ENCODE measurements at places on chromosomes 4 and X.

- no peak for DNase-seq
Measured at GRCh38 chr4:6752486-6752829, 30.1 kb upstream of the KIAA0232 start.

- no peak for DNase-seq
Measured at GRCh38 chr4:55768291-55768690, 51.3 kb upstream of the EXOC1L start.

DNA sequence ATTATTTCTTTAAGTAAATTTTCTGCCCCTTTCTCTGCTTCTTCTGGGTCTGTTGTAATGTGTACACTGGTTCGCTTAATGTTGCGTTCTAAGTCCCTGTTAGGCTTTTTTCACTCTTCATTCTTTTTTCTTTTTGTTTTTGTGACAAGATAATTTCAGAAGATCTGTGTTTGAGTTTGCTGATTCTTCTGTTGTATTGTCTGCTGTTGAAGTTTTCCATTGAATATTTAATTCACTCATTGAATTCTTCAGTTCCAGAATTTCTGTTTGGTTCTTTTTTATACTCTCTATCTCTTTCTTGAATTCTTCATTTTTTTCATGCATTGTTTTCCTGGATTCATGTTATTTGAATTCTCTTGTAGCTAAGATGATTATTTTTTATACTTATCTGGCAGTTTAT lies 66.3 kb upstream of the NUDT6 start:
- no peak for DNase-seq

DNA sequence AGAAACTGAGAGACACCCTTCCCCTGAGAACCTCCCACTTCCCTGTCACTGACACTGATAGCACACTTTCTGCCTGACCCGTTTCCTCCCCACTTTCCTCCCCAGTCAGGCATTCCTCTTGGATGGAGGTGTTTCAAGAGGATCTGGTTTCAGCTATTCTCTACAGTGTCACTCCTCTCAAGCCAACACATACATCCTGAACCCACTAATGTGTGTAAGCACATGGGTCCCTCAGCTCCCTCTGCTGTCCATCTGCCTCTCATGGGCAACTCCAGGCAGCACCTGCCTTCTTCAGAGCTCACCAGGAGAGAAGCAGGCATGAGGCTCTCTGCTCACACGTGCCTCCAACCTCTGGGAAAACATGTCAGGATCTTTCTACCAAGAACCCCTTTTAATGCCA lies 207.6 kb downstream of the NAF1 start:
- DNase-seq, result no peak

GRCh38 chr4:125268068-125268755 lies 46.5 kb upstream of the FAT4 start:
- no peak for DNase-seq

DNA sequence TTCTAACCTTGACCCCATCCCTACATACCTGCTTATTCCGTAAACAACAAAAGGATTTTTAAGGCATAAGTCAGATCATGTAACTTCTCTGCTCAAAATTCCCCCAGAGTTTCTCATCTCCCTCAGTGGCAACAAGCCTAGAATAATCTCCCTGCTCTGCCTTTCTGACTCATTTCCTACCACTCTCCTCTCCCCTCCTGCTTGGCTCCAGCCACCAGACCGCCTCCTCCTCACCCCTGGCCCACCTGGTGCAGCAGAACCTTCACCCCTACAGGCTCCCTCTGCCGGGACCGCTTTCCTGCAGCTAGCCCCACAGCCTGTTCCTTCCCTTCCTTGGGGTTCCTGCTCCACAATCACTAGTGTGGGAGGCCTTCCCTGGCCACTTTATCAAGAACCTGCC lies 32.1 kb downstream of the TSPAN5 start:
- no peak for DNase-seq

DNA sequence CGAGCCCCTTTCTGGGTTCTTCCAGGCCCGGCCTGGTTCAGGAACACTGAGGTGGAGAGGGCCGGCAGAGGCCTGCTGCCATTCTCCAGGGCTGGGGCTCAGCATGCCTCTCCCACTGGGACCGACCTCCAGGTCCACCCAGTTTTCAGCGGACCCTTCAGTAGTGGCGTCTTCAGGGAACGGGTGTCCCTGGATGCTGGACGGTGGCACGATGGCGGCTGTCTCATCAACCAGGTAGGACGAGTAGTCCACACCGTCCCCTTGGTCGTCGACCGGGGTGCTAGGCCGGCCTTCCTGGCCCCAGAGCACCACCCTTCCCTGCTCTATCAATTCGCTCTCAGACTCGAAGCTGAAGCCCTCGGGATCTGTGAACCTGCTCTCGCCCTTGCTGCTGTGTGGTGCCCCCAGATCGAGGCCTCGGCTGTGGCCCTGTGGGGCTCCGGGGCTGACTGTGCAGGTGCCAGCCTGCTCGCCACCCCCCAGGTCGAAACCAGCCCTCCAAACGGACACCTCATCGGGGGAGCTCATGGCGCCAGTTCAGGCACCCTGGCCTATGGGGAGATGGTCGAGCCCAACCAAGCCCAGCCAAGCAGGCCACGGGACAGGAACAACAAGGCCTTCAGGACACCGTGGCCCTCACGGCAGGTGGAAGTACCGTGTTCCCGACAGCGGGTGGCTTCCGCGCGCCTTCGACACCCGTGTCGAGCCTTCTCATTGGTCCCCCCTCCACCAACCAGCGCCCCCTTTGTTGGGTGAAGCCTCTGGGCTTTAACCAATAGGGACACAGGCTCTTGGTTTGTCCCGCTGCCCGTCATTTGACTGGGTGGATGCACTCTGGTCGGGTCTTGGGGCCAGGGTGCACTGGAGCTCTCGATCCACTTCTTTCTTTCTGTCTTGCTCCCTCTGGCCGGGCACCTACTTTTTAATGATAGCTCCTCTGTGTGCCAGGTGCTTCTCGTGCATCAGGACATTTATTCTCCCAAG lies 814 bp upstream of the LOC101059915 start:
- no peak for DNase-seq

DNA sequence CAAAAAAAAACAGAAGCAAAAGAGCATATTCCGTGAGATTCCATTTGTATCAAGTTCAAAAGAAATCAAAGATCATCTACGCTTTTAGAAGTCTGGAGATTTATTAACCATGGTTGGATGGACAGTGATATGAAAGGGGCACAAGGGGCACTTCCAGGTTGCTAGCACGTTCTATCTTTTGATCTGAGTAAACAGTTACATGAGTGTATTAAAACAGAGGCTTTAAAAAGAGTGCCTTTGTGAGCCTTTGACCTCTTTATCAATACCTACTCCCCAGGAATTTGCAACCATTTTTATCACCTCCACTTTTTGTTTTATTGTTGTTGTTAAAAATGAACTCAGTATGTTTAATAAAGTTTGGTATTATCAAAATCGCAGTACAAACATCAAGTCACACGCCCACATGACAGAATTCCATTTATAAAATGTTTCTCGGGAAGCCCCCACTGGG lies 72.4 kb upstream of the UCP1 start:
- DNase-seq, result no peak

DNA sequence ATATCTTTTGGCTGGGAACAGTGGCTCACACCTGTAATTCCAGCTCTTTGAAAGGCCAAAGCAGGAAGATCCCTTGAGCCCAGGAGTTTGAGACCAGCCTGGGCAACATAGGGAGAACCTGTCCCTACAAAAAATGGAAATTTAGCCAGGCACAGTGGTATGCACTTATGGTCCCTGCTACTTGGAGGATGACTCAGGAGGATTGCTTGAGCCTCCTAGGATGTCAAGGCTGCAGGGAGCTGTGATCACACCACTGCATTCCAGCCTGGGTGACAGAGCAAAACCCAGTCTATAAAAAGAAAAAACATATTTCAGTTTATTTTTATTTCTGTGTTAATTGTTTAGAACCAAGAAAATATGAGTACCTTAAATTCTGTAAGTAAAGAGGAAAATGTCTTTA lies 123.7 kb downstream of the CBR4 start:
- DNase-seq, result no peak

GRCh38 chr4:24912252-24913118 lies at the start of gene CCDC149:
CCDC149 (minus strand) TSS chr4:24913042; CDS start chr4:24912864, 178 bp downstream.
- no peak for DNase-seq

GRCh38 chr4:121484633-121485032 lies 103.8 kb upstream of the QRFPR start:
- DNase-seq, result no peak

DNA sequence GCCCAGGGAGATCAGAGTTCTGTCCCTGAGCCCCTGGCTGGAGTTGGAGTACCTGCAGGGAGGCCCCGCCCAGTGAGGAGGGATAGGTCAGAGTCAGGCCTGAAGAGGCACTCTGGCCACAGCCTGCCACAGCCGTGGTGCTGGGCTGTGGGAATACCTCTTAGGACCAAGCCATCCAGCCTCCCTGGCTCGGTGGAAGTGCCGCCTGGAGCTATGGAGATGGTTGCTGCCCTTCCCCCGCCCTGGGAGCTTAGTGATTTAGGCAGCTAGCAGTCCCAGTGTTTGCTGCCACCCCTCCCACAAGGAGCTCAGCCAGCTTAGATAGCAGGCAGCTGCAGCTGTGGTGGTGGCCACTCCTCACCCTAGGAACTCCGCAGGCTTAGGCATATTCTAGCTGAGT lies 446.3 kb upstream of the GNPDA2 start:
- DNase-seq, result no peak

DNA sequence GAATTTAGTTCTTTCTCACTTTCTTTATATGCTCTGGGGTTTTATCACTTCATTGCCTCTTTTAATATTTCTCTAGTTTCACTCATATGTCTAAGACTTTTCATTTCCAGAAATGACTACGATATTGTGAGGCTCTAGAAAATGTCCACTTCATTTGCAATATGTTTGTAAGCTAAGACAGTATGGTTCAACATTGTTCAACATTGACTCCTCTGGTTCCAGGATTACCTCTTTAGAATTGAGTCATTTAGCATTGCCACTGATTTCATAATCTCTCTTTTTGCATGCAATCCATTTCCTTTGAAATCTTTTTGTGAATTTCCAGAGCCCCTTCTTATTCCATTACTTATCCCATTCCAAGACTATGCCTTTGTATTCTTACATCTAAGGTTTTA lies 32.3 kb downstream of the BBS12 start:
- DNase-seq, result no peak

- no peak for DNase-seq
Measured at GRCh38 chr4:53067125-53067802, 205.1 kb downstream of the RASL11B start.

DNA sequence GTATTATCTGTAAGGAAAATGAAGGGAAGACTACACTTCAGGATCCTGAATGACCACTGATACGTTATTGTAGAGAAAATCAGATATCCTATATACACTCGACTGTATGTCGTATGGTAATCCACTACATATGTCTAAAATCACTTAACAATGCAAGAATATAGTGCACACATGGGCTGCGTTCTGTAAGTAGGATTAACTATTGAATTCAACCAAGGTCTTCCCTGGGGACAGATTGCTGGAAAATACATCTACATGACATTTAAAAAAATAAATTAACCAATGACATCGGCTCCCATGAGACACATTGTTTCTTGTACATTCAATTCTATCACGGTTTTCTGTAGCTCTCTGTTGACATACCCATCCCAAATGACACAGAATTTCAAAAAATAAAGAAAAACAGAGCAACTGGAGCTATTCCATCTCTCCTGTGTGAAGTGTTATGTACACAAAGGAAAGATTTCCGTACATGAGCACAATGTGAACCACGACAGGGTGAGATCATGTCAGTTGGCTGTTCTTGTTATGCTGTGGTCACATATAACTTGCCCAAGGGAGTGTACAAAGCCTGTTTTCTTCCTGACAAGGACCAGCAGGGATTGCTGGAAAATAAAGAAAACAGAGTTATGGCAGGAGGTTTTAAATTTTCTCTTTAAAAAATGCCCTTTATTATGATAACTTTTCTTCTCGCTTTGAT lies 6.1 kb downstream of the ENOX2 start:
- DNase-seq, result no peak

GRCh38 chr4:32462944-32463343 lies 1742.8 kb downstream of the PCDH7 start:
- DNase-seq, result no peak

GRCh38 chrX:39513836-39514235 lies 583.9 kb downstream of the BCOR start:
- DNase-seq, result no peak

GRCh38 chr4:17758485-17758884 lies 22.9 kb downstream of the FAM184B start:
- no peak for DNase-seq

GRCh38 chr4:38671592-38671940 lies 7.6 kb downstream of the KLF3 start:
- DNase-seq, result no peak

DNA sequence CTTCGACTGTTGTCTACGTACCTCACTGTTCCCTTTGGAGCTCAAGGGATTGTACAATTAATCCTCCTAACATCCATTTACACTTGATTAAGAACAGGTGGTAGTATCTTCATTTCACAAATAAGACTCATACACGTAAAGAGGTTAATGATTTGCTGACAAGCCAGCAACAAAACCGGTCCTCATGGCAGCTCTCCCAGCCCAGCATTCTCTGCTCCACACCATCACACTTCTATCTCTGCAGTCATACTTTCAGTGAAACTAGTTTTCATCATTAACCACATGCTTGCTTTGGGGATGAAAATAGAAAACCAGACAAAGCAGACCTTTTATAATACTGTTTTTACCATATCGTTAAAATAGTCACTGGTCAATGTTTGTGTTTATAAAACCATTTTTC lies 28.7 kb upstream of the CASK start:
- no peak for DNase-seq

DNA sequence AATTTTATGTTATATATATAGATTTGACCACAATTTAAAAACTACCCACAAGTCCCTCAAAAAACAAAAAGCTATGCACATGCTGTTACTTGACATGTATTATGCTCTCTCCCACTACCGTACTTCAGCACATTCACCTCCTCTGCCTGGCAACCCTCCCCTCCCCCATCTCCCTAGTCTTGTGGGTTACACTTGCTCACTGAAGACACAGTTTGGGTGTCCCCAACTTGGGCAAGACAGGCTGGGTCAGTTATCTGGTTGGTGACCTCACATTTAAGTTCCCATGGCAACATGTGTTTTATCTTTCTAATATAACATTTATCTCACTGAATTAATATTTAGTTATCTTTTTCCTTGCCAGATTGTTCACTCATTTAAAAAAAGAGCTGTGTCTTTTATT lies 32.7 kb downstream of the SEC24D start:
- DNase-seq, result no peak

DNA sequence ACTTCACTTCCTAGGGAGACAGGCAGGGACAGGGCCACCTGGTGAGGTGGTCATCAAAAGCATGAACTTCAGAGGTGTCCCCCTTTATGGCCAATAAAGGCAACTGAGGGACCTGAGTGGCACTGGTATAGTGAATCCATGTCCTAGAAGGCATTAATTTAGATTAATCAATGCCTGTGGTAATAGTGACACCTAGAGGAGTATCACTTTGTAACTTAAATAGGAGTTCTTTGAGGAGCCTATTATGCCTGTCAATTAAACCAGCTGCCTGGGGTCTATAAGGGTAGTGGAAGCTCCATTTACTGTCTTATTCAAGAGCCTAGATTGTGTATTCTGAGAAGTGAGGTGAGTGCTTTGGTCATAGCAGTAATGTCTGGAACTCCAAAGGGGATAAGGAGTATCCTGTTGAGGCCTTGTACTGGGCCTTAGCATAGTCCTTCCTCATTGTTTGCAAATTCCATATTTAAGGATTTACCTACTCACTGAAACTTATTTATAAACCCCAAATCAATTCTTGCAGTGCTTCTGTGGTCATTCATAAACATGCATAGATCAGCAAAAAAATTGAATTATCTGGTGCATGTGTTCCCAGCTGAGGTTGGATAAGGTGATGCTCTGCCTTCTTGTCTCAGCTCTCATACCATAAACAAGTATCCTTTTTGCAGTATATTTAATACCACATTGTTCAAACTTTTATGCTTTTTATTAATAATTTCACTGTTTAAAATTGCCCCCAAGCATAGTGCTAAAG lies 213.8 kb upstream of the RADX start:
- DNase-seq, result no peak

- no peak for DNase-seq
Measured at GRCh38 chr4:118865091-118865708, 23.5 kb upstream of the SYNPO2 start.

Data from stimulated activated CD4-positive, alpha-beta T cell treated with anti-CD3 and anti-CD28 coated beads, Interleukin-1b, Interleukin-23, amount 100 ng/mL, for 1 hour (primary cell).